ENCODE measurements at places on chromosomes 7 and 10.

DNA sequence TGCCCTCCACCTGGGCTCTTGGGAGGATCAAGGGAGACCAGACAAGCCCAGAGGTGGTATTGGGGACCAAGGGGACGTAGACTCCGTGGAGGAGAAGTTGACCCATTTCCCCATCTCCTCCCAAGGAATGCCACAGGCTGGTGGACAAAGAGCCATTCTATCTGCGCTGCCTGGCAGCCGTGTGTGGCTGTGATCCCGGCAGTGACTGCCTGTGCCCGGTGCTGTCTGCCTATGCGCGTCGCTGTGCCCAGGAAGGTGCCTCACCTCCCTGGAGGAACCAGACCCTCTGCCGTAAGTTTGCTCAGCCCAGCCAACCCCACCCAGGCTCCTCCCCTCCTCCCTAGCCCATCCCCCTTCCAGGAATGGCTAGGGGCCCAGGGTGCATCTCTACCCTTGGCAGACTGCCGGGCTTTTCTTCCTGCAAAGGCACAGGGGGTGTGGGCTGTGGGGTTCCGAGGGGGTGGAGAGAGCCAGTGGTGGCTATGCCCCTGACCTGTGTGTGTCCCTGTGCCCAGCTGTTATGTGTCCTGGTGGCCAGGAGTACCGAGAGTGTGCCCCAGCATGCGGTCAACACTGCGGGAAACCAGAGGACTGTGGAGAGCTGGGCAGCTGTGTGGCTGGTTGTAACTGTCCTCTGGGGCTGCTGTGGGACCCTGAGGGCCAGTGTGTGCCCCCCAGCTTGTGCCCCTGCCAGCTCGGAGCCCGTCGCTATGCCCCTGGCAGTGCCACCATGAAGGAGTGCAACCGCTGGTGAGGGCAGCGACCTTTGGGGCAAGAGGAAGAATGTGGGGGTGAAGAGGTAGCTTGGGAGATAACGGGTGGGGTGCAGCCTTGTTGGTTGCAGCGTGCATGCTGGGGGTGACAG lies 10.2 kb upstream of the ZNF467 start:
- no peak for DNase-seq

GRCh38 chr7:46208635-46209525 lies 287.8 kb upstream of the IGFBP3 start:
- DNase-seq = no peak

DNA sequence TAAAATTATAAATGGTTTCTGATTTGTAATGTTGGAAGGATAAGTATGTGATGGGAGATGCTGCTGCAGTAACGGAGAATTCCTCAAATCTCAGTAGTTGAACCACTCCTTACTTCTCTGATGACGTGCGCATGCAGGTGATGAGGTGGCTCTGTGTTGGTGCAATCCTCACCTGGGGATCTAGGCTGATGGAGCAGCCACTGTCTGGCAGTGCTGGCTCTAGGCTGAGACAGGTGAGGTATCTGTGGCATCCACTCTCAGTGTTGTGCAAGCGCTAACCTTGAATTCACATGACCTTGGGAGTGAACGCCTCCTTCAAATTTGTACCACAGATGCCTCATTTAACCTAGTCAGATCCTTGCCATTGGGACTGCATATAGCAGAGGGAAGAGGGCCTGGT lies 35.0 kb downstream of the LHFPL3 start:
- DNase-seq = no peak

GRCh38 chr7:135271255-135271615 lies 37.6 kb downstream of the STRA8 start:
- no peak for DNase-seq

DNA sequence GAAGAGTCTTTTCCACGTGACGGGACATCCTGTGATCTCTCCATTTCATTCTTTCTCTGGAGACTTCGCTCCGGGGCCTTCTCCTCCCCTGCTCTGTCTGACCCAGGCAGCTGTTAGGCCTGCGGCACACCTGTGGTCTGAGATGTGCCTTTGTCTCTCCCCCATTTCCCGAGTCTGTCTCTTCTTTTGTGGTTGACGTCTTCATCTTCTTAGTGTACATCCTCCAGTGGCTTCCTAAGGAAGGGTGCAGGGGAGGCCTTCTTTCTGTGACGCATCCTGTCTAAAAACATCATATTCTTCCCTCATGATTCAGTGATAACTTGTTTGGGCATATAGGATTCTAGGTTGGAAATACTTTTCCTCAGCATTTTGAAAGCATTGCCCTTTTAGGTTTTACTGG lies 17.2 kb upstream of the ATP6V0E2 start:
- DNase-seq = no peak

- DNase-seq = no peak
Observed at GRCh38 chr7:55409482-55410225, 44.5 kb downstream of the LANCL2 start.

GRCh38 chr10:92490387-92490786 lies 83.5 kb downstream of the IDE start:
- no peak for DNase-seq

DNA sequence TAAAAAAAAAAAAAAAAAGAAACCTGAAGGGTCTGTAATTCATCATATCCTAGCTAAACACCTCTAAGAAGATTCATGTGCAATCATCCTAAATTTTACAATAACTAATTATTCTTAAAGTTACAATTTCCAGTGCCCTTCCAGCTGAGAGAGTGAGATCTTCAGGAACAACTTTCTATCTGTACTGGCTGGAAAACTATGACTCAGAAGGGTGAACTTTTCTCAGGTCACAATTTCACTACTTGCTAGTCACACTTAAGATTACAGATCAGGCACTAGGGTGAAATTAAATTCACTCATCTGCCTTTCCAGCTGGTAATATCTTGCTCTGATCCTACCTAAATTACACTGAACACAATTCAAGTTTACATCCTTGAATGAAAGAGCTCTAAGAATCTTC lies 158.8 kb downstream of the ANK3 start:
- DNase-seq = no peak

- DNase-seq = peak; percentile 56
Observed at GRCh38 chr10:79024720-79025198, 44.0 kb upstream of the ZMIZ1 start.

DNA sequence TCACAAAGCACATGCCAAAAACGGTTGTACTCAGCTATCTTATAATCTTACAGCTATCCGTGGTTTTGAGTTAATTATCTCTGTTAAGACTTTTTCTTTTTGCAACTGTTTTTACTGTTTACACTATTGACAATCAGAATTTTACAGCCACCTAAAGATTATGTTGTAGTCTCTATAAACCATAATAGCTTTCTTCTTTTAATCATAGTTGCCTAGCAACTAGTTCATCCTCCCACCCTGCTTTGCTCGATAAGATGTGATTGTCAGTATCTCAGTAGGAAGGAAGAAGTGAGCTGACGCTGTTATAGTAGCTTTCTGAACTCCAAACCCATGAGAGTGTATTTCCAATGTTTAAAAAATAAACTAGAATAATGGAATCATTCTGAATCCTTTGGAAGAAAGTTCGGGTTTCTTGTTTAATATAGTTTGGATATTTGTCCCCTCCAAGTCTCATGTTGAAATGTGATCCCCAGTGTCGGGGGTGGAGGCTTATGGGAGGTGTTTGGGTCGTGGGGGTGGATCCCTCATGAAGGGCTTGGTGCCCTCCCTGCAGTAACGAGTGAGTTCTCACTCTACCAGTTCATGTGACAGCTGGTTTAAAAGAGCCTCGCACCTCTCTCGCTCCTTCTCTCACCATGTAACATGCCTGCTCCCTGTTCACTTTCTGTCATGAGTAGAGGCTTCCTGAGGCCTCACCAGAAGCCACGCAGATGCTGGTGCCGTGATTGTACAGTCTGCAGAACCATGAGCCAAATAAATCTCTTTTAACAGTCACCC lies 68.1 kb downstream of the SVOPL start:
- DNase-seq = no peak

GRCh38 chr7:153087498-153087897 lies 327.9 kb downstream of the ACTR3B start:
- no peak for DNase-seq

GRCh38 chr10:100895346-100895745 lies 17.4 kb upstream of the SLF2 start:
- DNase-seq = no peak

DNA sequence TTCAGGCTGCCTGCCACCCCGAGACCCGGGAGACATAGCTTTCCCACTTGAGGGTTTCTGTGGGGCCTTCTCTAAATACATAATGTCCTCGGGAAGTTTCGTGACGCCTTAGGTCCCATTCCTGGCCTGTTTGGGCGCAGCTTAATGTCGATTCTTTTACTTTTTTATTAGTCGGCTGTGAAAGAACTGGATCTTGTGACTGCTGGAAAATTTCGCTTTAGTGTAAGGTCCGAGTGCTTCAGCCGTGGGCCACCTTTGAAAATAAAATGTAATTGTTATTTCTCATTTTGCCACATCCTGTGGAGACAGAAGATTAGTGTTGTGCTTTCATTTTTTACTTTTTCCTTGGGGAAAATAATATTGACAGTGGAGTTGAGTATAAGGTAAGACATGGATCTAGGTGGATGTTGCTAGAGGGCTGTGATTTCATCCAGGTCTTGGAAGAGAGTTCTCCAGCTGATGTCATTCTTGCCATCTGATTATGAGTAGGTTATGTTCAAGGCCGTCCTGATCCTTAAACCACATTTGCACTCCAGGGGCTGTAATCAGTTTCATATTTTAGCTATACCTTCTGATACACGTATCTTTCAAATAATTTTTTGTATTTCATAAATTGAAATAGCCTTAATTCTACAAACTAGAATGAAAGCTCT lies 830 bp downstream of the RAB18 start:
- no peak for DNase-seq

- DNase-seq = no peak
Observed at GRCh38 chr7:102819151-102819550, 70.4 kb downstream of the FAM185A start.

DNA sequence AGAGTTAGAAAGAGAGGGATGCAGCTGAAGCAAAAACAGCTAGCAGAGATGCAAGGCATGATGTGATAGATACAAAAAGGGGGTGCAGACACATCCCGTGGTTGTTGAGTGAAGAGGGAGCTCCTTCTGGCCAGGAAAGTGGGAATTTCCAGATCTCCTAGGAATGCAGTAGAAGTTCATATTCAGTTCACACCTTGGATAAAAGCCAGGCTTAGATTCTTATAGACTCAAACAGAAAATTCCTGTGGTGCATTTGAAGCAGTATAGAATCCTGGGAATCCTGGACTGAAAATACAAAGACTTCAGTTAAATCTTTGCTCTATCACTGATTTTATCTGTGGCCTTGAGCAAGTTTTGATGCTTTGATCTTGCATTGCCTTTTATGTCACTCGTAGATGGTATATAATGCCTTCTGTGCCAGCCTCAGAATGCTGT lies 33.9 kb downstream of the SGPL1 start:
- no peak for DNase-seq

GRCh38 chr10:79219322-79219957 lies 127.8 kb upstream of the PPIF start:
- no peak for DNase-seq

DNA sequence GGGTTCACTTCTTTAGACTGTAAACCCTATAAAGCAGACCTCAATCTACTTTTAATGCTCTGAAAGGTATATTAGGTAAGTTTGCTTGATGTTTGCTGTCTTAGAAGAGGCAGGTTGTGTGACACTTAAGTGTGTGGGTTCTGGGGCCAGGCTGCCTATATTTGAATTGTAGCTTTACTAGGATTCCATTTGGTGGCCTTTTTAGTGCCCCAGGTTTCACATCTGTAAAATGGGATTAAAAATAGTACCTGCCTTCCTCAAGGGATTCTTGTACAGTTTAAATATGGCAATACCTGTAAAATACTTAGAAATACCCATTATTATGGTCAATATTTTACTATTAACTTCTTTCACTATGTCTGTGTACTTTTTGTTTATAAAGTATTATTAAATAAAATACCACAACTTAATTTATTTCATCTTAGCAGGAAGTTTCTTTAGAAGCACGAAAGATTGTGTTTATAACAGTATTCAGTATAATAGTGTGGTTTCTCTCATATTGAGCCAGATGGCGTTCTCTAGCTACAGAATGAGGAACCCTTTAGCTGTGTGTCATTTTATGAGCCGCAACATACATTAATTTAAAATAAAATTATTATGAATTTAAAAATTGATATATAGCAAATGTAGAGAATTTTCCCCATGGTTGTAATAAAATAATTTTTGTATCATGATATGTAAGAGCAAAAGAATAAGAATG lies 94.2 kb downstream of the CDK14 start:
- no peak for DNase-seq

DNA sequence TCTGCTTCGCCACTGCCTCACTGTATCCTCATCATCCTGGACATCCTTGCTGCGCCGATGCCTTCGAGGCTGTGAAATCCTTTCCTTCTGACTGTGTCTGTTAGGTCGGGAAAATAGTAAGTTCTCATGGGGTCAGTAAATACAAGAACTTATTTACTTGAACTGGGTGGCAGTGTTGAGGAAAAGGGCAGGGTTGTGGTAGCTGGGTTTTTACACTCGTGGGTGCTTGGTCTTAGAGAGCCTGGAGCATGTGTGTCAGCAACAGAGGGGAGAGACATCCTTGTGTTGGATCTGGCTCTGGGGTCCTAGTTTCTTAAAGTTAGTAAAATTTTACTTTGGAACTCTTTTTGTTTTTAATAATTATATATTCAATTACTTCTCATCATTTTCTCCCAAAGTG lies 112.9 kb upstream of the GATA3 start:
- DNase-seq = no peak

- DNase-seq = no peak
Observed at GRCh38 chr7:112692333-112692732, 97.9 kb downstream of the TMEM168 start.

DNA sequence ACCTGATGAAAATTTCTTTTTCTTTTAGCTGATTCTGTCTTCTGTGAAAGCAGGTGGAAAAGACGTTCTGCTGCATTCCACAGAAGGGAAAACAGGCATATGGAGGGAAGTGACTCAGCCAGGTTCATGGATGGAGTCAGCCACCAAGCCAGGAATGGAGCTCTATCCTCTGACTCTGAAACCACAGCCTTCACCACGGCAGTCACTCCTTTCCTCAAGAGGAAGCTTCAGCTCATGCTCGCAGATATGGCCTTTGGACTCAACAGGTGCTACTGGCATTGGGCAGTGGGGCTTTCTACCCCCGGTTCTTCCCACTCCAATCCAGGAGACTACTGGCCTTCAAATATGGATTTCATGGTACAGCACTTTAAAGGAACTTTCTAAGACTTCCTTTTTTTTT lies 11.5 kb upstream of the PLAU start:
- DNase-seq = no peak

- no peak for DNase-seq
Observed at GRCh38 chr10:29011516-29011915, 277.4 kb upstream of the LYZL1 start.

DNA sequence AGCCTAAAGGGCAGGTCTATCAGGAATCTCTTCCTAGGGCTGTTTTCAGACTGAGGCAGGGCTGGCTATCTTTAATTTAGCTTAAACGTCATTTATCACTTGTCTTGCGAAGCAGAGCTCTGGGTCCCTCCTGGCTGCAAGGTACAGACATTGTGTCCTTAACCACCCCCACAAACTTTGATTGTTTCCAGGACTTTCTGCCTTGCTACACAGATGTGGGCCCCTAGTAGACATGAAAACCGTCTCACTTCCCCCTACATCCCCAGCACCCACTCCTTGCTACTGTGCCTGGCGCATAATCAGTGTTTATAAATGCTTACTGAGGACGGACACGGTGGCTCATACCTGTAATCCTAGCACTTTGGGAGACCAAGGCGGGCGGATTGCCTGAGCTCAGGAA lies 54.5 kb downstream of the PIP4K2A start:
- DNase-seq = no peak

All from spleen (tissue), 13 donors.